ENCODE measurements at places on chromosomes 12 and 14. TPM values are rescaled to one million over a fixed set of nuclear protein-coding genes. Genes with fewer than 3 reads are reported as not detected.

DNA sequence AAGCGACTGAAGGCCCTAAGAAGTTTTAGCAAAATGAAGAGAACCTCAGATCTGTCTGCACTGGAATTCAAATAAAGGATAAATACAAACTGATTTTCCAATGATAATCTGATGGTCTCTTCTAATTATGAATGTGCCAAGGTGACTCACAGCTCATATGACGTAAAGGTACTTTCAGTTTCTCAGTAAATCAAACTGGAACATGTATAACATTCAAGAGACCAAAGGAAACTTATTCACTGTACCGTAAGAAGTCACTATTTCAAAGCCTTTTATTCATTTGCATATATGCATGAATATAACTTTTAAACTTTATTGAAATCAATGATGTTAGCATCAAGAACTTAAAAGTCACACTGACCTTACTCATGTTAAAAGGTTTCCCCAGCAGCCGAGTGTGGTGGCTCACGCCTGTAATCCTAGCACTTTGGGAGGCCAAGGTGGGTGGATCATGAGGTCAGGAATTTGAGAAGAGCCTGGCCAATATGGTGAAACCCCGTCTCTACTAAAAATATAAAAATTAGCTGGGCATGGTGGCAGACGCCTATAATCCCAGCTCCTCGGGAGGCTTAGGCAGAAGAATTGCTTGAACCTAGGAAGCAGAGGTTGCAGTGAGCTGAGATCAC is 52.2 kb downstream of the ATXN2 start:
- DNase-seq: no peak

- DNase-seq: no peak
Observed at GRCh38 chr14:96940009-96940408, 142.8 kb downstream of the VRK1 start.

- no peak for DNase-seq
Observed at GRCh38 chr12:79822475-79822874, 112.4 kb downstream of the PPP1R12A start.

DNA sequence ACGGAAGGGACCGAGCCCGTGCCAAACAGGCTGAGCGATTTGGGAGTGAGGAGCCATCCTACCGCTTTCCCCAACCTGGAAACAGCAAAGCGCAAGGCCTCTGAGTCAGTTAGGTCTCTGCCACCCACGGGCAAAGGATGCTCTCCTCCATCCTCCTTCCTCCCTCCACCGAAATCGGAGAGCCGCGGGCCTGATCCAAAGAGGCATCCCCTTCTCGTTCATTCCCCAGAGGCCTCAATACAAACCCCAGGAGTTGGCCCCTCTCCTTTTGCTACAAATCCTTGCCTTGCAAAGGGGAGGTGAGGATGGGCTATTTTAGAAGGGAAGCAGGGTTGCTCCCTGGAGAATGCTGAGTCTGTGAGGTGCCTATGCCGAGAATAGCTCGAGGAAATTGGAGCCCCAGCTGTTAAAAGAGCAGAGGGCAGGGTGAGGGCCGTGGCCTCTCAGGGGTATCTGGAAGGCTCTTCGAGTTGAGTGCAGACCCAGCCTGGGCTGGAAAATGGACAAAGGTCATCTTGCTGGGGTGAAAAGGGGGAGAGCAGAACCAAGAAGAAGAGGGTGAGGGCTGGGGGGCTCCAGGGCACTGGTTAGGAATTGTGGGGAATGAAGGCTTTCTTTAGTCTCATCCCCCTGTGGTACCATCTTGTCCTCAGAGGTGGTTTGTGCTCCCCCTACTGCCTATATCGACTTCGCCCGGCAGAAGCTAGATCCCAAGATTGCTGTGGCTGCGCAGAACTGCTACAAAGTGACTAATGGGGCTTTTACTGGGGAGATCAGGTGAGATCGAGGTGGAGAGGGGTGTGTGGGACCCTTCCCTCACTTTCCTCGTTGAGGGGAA is 1.1 kb downstream of the TPI1 start:
- no peak for DNase-seq

DNA sequence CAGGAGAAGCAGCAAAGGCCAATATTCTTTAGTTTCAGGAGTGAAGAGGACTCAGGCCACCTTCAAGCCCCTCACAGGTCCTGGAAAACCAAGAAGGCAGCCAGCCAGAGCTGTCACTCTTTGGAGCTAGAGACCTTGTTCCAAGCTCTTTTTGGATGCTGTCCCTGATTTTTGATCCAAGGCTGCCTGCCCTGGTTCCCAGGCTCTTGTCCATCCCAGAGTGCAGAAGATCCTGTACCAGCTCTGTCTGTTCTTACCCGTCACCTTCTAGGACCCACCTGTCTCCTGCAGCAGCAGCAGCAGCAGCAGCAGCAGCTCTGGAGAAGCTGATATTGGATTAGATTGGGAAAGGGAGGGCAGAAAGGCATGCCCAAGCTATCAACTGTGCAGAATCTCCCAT is 157.1 kb upstream of the NEDD1 start:
- no peak for DNase-seq

CLEC2A gene
- total RNA-seq: not detected

RNF212B gene
- not detected for total RNA-seq

HEATR5A gene
- total RNA-seq: 54.1 TPM
